NCI-H187 treated with DMSO at 0.1 percent for 48 hours (cell line): ENCODE measurements at places on chromosomes 2 and 18.
A peak's percentile ranks its signal among the peaks of the same experiment; 100 is the strongest.

DNA sequence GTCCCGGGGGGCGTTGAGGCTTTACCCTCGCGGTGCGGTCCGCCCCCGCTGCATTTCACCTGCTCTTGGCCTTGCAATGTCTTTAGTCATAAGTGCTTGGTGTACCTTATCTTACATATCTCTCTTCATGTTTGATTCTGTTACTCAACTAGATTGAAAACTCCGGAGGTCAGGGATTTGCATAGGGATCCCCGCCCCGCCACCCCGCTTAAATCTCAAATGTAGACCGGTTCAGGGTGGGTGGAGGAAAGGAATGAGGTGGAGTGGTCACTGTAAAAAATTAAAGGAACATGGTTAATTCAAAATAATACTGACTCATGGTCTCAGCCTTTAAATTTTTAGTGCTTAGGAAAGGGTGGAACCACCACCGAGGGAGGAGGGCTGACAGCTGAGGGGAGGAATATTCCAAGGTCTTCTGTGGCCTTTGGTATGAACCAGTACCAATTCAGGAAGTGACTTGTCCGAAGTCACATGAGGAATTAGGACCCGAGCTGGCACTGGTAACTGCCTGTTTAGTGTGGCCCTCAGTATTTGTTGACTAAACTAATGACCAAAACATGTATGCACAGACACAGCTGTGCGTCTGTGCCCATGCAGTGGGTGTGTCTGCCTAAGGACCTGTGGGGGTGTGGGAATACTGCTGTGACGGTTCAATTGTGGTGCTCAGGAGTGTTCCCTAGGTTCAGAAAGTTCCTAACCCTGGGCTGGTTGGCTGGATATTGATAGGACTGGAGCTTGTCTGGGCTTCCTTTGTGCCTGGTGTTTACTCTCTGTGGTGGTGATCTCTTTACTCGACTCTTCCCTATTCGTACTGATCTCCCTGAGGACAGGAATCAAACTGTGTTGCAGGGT, 1.0 kb downstream of the PLEKHB2 start:
- DNase-seq = no peak

DNA sequence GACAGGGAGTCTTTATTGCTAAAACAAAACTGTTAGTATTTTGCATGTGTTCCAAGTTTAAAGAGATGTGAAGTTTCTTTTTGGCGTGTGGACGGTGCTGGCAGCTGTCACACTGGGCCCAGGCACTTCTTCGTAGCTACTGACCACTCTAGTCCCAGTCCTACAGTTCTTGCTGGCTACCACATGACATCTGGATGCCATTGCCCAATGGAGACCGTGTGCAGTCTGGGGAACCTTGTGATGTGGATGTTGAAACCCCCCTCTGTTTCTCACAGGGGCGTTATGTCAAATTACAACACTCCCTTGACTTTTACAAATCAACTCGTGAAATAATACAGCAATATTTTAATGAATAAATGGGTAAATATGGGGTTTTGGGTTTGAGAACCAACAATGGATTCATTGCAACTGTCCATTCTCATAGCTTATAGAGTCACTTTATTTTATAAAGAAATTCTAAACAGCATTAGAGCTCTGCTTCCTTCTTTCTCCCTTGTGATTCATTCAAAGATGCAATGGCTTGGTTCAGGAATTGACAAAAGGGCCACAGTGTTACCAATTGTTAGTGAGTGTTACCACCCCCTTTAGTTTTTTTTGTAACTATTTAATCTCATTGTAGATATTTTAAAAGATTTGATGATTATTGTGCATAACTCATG, 1.2 kb downstream of the GPD2 start:
- no peak for DNase-seq

GRCh38 chr2:20624884-20625485, 25.9 kb downstream of the HS1BP3 start:
- no peak for DNase-seq

DNA sequence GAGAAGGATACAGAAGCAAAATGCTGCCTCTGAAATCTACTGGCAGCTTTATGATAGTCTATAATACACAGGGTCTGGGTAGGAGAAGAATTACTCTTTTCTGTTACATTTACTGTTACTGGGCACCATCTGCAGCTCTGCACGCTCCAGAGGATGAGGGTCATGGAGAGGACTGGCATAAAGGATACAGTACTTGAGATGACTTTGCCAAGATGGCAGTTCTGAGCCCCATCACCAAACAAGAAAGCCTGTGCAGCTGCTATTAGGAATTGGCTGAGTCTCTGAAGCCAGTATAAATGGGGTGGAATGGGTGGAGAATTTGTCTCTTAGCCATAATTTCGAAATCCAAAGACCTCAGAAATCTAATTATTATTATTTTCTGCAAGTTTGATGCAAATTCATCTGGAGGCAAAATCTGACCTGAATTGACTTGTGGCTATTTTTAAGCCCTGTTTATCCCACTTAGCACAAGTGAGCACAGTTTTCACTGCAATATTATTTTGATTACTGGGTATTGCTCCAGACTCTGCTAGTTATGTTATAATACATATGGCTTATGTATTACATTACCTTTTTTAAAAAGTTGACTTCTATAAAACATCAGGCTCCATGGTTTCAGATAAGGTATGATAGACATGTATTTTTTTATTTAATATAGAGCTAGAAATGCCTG, 579.5 kb downstream of the MBD2 start:
- DNase-seq = no peak

DNA sequence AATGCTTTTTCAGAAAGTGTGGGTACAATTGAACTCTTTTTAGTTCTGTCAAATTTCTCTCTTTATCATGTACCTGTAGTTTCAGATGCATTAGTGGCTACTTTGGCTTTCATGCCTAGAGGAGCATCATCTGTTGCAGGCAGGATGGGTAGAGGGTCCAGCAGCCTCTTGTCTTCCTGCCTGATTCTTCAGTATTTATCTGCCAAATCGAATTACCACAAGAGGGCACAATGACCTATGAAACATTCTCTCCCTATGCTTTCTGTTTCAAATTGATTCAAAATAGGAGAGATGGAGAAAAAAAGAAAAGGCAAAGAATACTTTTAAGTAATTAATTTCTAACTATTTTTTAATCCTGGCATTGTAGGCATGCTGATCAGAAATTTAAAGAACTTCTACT, 477.2 kb downstream of the TRIB2 start:
- peak; percentile 15 for DNase-seq

DNA sequence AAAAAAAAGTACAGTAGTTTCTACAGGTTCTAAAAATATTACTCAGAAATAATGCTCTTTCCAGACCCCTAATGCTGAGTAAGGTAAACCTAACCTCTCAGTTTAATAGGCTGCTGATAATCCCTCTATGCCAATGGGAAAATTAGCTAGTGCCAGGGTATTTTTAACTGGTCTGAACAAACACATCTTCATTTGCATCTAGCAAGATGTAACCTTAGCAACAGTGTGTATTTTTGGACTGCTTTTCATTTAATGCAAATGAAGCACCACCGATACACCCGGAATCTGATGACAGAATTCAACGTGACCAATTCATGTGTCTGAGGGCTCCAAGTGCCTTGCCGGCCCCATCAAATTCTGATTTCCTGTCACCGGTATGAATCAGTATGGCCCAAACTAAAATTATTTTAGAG, 47.4 kb upstream of the CYRIA start:
- DNase-seq = no peak

DNA sequence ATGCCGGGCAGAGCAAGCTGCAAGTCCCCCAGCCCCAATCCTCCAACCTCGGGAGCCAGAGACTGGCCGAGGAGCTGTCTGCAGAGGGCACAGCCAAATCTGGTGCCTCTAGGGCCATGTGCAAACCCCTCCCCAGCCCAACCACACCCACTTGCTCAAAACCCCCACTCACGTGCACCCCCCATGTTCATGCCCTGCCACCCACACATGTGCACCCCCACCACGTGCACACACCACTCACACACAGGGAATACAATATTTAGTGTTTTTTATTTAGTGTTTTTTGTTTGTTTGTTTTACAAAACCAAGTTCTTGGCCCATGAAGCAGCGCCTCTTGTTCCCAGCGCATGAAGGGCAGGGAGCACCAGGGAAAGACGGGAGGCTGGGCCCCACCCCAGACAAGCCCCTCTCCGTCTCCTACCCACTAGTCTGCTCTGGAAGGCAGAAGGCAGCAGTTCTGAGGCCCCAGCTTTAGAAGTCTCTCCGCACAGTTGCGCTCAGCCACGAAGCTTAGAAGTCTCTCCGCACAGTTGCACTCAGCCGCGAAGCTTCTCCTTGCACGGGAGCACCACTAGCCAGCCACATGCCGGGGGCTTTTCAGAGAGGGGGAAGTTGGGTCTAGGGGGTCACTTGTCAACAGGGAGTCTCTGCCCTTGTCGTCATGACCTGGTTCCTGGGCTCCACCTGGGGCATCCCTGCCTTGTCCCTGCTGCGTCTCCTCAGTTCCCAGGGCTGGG, 276.1 kb upstream of the HDAC4 start:
- no peak for DNase-seq

DNA sequence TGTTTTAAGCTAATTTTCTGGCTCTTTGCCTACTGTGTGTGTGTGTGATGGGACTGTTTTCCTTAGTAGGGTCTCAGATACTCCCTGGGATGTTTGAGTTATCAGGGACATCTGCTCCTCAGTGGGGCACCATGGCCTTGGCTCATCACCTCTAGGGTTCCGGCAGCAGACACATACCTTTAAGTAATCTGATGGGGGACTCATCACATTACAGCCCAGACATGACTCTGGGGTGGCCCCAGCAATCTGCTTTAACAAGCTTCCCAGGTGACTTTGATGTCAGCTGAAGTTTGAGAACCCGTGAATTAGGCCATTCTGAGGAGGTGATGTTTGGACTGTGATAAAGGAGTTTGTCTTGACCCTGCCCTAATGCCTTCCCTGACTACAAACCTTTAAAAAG, 38.8 kb downstream of the DDX18 start:
- no peak for DNase-seq

DNA sequence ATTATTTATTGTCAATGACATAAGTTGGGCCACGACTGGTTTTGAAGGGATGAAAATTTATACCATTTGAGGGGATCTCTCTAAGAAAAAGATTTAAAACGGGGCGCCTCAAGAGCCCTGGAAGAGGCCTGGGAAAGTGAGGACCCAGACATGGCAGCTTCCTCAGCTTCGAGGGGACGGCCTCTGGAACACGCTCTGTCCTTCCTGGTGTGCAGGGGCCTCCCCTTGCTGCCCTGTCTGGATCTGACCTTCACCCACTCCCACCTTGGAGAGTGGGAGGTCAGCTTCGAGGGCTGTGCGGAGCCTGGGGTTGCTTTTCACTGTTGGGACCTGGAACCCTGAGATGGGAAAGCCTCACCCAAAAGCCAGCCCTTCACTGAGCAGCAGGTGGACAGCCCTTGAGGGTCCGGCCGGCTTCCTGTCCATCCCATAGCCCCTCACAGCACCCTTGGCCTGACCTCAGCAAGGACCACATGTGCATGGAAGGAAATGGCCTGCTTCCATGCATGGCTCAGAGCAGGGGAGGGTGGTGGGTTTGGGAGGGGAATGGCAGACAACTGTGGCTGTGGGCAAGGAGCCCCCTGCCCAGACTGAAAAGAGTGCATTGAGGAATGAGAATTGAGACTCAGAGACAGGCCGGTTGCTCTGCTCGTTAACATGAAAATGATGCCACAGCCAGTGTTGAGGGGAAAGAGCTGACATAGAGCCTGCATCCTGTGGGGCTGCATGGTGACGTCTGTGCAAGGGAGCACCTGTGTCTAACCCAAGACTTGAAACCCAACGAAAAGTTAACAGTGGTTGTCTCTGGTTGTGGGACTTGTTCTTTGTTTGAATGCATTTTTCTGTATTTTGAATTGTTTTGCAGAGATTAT, 16.3 kb downstream of the FBLN7 start:
- no peak for DNase-seq

GRCh38 chr18:61992923-61993322, 100.1 kb upstream of the RNF152 start:
- DNase-seq = no peak

GRCh38 chr18:60110836-60111235, 211.0 kb downstream of the PMAIP1 start:
- DNase-seq = no peak

- no peak for DNase-seq
Observed at GRCh38 chr2:23363268-23363667, 21.7 kb upstream of the KLHL29 start.

- DNase-seq = no peak
Observed at GRCh38 chr2:224958873-224959272, 83.4 kb downstream of the DOCK10 start.

GRCh38 chr2:109260116-109260855, 131.3 kb downstream of the SH3RF3 start:
- DNase-seq = no peak

DNA sequence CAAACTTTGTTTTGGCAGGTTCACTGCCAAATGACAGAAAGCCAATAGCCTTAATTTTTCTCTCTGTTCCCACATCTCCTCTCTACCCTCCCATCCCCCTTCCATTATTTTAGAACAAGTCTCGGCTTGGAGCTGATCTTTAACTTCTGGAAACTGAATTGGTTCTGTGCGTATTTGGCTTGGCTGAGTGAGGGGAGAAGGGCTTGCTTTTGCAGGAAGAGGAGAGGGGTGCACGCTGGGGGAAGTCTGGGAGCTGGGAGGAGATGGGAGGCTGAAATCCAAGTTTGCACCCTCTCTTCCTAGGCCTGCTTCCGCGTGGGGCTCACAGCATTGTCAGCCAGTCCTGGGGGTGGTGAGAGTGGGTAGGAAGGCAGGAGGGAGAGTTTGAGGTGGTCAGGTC, 176.1 kb upstream of the SPRED2 start:
- DNase-seq = no peak

- no peak for DNase-seq
Observed at GRCh38 chr2:193929131-193929530, 1727.9 kb upstream of the SLC39A10 start.

DNA sequence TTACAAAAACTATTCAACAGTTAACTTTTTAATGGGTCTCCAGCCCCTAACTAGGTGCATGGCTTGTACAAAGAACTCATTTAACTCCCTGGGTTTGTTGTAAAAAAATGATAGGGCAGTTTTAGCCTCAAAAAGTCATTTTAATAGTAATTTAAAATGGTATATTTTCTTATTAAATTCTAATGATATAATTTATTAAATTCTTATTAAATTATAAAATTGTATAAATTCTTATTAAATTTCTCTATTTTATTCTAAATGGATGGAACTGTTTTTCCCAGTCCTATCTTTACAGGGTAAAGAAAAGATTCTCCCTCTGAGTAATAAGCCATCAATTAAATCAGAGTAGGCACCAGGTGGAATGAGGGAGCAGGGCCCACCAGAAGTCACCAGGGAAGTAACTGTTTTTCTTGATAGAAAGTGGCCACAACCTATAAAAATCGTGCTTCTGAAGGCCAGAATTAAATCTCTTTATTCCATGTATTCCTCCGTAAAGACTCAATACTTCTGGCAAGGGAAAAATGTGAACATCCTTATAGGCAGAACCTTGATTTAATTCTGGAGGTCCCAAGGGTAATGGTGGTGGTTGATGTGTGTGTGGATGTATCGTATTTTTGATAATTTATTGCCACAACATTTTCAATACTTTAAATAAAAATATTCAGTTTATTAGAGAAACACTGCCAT, 814 bp downstream of the FKBP7 start:
- no peak for DNase-seq

DNA sequence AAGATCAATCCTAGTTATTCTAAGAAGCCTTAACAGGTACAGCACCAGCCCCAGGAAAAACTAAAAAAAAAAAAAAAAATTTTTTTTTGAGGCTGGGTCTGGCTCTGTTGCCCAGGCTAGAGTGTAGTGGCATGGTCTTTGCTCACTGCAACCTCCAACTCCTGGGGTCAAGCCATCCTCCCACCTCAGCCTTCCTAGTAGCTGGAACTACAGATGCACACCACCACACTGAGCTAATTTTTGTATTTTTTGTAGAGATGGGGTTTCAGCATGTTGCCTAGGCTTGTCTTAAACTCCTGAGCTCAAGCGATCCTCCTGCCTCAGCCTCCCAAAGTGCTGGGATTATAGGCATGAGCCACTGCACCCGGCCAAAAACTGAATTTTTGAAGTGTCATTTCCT, 10.3 kb upstream of the ALPK2 start:
- no peak for DNase-seq
